Hematopoietic multipotent progenitor cell treated with erythropoietin and hydrocortisone succinate and interleukin-3 and kit ligand, for 17 days (in vitro differentiated cells): ENCODE measurements at places on chromosomes 3 and 15.

DNA sequence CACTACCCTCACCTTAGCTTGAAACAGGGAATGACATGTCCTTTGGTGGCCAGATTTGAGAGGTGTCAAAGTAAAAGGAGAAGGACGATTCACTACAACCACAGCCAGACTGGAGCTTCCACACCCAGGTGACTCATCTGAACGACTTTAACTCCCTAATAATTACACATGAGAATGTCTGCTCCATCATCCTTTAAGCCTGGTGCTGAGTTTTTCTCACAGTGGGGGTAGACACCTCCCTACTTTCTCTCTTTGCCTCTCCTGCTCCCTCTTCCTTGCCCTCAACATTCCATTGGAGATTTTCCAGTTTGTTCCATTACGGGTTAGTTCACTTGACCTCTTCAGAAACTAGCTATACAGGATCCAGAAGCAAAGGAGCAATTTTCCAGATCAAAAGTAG lies 154.3 kb upstream of the BHLHE40 start:
- DNase-seq = peak; percentile 33

DNA sequence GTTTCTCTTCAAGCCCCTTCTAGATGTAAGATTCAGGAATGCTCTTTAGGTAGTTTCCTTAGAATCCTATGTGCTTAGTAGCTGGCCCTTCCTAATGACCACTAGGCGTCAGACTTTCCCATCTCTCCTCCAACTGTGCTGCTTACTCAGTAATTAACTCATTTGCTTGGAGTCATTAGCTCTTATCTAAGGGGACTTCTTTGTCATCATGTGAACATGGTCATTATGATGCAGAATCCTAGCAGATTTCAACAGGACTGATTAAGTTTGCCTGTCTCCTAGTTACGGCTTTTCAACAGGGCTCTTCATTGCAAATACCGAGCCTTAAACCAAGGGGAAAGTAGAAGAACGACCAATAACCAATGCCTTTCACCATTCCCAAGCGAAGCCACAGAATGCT lies 46.4 kb downstream of the GJD2 start:
- peak; percentile 13 for DNase-seq

- DNase-seq = no peak
Measured at GRCh38 chr15:76056931-76057330, 2.9 kb upstream of the TMEM266 start.

DNA sequence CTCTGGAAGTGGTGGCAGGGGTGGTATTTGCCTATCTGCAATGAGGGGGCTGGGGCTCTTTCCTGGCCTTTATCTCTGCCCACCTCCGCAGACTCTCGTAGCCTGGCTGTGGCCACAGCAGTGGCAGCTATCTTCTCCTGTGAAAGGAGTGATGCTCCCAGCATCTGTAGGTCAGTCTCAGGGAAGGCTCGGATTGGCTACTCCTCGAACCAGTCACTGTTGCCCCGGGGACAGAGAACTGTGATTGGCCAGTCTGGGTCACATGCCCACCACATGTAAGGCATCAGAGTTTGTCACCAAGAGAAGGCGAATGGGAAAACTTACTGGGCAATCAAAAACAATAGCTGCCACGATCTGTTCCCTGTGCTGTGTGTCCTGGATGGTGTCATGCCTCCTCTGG lies 30.1 kb upstream of the FGD5 start:
- no peak for DNase-seq

DNA sequence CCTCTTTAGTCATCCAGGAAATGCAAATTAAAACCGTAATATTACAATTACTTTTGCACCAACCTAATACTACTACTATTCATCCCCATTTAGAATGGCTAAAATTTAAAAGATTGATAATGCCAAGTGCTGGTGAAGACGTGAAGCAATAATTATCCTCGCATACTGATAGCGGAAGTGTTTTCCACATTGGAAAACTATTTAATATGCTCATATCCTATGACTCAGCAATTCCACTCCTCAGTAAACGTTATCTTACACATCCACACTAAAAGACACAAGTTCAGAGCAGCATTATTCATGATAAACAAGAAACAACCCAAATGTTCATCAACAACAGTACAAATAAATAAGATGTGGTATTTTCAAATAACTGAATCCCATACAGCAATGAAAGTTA lies 70.6 kb downstream of the VPS13C start:
- no peak for DNase-seq

GRCh38 chr3:12352253-12352652 lies 63.4 kb downstream of the PPARG start:
- no peak for DNase-seq

- DNase-seq = no peak
Measured at GRCh38 chr3:172312001-172312400, 136.3 kb downstream of the GHSR start.
